ENCODE measurements at places on chromosomes 12 and 14. TPM values are rescaled to one million over a fixed set of nuclear protein-coding genes. Genes with fewer than 3 reads are reported as not detected.

DNA sequence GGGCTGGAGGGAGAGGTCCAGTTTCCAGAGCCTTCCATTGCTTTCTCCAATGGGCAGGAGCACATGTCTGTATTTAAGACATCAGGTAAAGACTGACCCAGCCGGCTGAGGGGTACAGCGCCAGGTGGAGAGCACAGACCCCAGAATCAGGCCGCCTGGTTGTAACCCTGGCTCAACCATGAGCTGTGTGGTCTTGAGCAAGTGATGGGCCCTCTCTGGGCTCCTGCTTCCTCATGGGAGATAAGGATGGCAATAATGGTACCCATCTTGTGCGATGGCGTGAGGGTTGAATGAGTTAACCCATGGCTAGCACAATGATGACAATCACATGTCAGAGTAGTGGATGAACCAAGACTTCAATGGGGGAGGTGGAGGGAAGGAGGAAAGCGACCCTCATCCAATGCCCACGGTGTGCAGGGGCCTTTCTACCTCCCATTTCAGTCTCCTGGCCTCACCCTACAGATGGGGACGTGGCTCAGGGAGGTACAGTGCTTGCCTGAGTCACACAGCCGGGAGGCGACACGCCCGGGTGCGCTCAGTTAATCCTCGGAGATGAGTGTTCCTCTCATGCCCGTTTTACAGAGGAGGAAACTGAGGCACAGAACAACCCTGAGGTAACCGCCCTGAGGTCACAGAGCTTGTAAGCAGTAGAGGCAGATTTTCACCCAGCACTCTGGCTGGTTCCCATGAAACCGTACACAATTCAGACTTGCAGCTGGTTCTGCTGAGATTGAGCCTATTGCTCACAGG lies 163.9 kb downstream of the RBM19 start:
- no peak for DNase-seq

- DNase-seq, result peak; percentile 22
Observed at GRCh38 chr14:86654558-86655184, 1124.7 kb downstream of the FLRT2 start.

DNA sequence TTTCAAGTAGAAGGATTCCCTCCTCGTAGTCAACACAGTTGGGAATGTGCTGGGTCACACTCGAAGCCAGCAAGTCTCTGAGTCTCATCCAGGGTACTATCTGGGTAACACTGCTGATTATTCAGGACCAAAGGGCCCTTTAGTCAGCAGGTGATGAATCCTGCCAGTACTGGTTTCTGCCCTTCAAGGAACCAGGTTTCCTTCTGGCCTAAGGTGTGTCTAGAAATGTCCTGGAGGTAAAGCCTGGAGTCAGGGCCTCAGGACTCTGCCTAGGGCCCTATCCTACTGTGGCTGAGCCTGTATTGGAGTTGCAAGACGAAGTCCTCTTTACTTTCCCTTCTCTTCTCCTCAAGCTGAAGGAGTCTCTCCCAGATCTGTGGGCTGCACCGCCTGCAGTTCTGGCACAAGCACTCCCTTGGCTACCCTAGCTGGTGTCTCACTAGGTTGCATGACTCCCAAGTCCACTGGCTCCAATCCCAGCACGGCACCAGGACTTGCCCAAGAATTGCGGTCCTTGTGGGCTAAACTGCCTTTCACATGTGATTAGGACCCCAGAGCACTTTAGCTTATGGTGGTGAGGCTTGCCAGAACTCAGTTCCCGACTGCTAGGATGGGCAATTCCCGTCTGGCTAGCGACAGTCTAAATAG lies 193.7 kb upstream of the PDE3A start:
- no peak for DNase-seq

- no peak for DNase-seq
Observed at GRCh38 chr12:129064209-129064855, 211.1 kb downstream of the GLT1D1 start.

DNA sequence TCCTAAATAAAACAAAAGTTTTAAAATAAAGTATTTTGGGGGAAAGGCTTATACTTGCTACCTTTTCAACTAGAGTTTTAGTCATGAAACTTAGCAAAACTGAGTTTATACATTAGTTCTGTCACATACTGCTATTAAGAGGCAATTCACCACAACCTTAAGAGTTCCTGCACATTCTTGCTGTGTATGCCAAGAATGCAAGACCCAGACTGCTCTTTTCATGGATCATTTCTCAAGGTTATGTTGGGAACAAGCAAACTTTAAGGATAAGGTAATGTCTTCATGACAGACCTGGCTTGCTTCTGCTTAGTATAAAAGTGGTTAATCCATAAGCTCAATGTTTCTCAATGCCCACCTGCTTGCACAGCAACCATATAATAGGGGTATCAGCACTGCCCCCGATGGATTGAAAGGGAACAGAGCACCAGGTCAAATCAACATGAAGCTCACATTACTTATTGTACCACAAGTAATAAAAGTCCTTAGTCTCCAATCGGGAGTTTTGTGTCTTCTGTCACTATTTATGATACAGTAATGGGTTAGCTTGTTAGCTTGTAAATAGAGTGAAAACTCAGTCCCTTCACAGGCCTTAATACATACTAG lies 67.6 kb downstream of the KIF21A start:
- no peak for DNase-seq

GRCh38 chr12:64064706-64065105 lies 157.4 kb downstream of the KICS2 start:
- no peak for DNase-seq

DNA sequence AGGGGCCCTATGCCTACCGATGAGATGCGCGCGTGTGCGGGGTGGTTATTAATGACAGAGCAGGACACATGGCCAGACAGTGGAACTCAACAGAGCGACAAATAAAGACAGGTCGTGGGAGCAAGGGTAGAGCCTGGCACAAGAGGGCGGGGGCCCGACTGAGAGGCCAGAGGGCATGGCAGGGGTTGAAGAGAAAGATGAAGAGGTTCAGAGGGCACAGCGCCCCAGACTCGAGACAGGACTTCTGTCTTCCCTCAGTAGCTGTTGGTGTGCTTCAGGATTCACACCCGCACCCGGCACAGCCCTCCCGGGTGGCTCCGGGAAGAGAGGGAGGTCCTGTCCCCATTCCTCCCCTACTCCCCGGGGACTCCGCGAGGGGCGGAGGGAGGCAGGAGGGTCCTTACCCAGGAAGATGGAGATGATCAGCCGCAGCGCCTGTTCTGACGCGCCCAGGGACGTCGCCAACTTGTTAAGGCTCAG lies 366 bp downstream of the LPCAT3 start:
- DNase-seq, result no peak

DNA sequence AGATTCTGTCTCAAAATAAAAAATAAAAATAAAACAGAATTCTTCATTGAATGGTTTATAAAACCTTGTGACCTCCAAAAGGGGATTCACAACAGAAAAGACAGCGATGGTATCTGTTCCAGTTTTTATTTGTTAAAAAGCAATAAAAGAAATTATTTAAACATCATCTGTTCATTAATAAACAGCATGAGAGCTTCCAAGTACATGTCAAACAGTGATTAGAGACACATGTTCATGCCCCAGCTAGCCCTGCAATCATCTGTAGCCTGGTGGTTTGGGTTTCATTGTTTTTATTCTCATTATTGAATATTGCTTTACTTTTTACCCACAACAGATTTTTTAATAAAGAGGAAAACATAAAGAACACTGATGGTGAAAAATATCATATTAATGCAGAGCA lies 173.3 kb downstream of the ANO2 start:
- DNase-seq, result no peak

GRCh38 chr12:75487308-75487707 lies 6.8 kb downstream of the GLIPR1 start:
- no peak for DNase-seq

GRCh38 chr12:132280406-132280805 lies 49.0 kb downstream of the GALNT9 start:
- no peak for DNase-seq

- DNase-seq, result peak; percentile 11
Observed at GRCh38 chr14:93369713-93370266, 22.8 kb downstream of the COX8C start.

GRCh38 chr14:95516554-95517181 lies at the start of gene SYNE3:
Gene SYNE3 (minus strand): TSS chr14:95516650. CDS start chr14:95475821, 40,829 bp downstream.
- DNase-seq, result no peak

GRCh38 chr12:70332236-70332635 lies 33.9 kb upstream of the KCNMB4 start:
- peak; percentile 7 for DNase-seq

GRCh38 chr12:45634273-45634917 lies 95.1 kb upstream of the ARID2 start:
- DNase-seq, result no peak

- no peak for DNase-seq
Observed at GRCh38 chr12:52147964-52148463, 43.8 kb downstream of the KRT80 start.

DNA sequence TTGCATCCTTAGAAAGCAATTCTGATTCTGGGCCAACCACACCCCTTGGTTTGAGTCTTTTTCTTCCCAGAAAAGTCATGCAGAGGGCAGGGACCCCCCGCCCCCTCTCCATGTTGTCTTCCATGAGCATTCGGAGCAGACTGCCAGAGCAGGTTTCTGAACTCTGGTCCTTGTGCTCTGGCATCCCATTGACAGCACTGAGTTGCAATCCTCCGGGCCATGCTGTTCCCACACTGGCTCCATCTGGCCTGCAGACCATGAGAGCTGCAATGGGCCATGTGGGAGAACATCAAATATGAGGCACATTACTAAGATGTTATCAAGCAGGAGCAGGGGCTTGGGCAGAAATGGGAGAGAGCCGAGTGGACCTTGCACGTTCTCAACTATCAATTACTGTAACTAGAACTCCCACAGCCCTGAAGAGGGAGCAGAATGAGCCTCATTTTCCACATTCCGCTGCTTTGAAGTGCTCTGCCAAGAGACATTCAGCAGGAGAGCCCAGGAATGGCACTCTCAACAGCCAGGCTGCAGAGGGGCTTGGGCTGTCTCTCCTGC lies 157.4 kb downstream of the STXBP6 start:
- DNase-seq, result no peak

DNA sequence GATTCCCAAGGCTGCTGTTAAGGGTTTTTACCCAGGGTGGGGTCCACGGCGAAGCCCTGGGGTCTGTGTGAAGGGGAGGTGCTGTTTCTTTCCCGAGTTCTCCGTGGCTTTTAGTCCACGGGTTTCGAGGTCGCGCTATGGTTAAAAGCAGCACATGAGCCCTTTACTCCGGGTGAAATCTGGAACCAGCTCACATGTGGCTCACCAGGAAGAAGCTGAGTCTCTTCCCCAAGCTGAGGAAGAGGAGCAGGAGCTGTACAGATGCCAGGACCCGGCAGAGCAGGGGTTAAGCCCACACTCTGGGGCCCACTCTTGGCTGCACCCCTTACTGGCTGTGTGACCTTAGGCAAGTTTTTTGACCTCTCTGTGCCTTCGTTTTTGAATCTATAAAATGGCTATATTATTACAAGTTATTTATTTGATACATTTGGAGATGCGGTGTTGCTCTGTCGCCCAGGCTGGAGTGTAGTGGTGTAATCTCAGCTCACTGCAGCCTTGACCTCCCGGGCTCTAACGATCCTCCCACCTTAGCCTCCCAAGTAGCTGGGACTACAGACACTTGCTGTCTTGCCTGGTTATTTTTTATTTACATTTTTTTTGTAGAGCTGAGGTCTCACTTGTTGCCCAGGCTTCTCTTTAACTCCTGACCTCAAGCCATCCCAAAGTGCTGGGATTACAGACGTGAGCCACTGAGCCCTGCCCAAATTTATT lies 266.3 kb downstream of the AACS start:
- DNase-seq, result no peak

DNA sequence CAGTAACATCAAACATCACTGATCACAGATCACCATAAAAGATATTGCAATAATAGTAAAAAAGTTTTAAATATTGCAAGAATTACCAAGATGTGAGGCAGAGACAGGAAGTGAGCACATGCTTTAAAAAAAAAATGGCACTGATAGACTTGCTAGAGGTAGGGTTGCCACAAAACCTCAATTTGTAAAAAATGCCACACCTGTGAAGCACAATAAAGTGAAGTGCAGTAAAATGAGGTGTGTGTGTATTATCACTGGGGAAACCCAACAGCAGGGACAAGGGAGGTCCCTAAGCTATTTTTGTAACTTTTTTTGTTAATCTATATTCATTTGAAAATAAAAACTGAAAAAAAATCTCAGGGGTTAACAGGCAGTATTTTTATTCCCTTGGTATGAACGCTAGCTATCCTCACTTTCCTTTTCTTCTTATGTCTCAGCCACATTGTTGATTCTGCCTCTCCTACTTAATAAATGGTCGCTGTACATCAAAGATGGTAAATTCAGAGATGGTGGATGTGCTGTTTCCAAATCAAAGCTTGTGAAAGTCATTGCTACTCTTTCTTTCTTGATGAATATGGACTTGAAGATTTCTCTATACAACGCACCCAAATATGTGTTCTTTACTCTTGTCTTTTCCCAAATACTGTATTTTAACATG lies 14.0 kb upstream of the KLRD1 start:
- no peak for DNase-seq

DNA sequence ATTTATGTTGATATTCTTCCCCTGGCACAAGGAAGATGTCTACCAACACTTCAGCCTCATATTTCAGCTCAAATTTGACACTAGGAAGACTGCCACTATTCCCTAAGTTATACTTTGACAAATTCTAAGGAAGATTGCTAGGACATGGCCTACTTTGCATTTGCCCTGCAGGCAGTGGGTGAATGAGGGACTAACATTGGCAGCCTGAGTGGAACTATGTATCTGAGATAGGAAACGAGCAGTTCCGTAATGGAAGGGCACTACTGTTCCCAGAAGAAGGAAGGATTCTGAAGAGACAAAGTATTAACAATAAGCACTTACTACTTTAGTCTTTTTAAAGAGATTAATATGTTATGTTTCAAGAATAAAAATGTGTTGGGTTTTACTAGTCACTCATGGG lies 115.1 kb downstream of the SLC16A7 start:
- no peak for DNase-seq

DNA sequence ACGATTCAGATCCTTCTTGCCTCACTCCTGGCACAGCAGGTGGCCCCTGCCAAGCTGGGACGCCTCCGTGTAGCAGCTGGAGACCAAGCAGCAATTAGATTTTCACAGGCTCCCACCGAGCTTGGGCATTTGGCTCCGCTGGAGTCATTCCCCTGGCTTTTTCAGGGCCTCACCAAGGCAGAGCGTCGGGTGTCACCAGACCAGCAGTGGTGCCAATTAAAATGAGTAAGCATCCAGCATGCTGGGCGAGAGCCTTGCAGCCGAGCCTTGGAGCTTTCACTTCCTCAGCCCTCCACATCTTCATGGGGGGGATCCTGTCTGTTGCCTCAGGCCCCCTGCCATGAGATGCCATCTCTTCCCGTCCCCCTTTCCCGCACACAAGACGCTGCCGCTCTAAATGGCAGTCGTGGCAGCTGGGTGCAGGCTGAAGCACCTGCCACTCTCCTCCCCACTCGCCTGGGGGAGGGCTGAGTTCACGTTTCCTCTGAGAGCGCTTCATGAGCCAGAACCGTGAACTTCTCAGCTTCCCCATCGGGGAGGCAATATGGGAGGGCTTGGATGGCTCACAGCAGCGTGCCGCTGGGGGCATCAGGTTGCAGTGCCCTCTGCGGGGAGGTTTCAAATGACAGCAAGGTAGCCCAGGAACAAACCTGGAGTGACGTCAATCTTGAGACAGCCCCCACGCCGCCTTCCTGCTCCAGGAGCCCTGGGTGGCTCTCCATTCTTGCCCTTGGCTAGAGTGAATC lies 11.7 kb downstream of the TPCN1 start:
- DNase-seq, result no peak

HOXC11 gene
- not detected for total RNA-seq

KRT77 gene
- total RNA-seq, result under 0.01 TPM

RNASE7 gene
- total RNA-seq, result 33.3 TPM

PDE3A gene
- under 0.01 TPM for total RNA-seq

BHLHE41 gene
- 18.1 TPM for total RNA-seq

SLC7A8 gene
- total RNA-seq, result 25.3 TPM

WIF1 gene
- total RNA-seq, result not detected

HOXC5 gene
- total RNA-seq, result 0.67 TPM

KRT80 gene
- 1.8 TPM for total RNA-seq

DERA gene
- total RNA-seq, result 45.7 TPM

TAS2R9 gene
- not detected for total RNA-seq

DHH gene
- total RNA-seq, result under 0.01 TPM
